ENCODE measurements at places on chromosomes 4 and X. TPM values are rescaled to one million over a fixed set of nuclear protein-coding genes. Genes with fewer than 3 reads are reported as not detected.

The SMARCA1 gene
- 36.0 TPM for total RNA-seq

DNA sequence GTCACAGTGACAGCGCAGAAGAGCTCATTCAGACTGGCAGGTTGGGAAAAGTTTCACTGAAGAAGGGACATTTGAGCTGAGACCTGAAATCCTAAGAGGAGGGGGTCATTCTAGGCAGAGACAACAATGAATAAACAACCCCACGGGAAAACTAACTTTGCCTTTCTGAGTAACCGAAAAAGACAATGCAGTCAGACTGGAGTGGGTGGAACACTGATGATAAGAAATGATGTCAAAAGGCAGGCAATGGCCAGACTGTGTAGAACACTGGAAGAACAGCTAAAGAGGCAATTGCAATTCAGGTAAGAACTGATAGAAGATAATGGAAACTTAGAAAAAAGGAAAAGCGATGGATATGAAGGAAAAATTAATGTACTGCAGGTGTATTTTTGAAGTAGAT is 73.8 kb downstream of the CHIC2 start:
- H3K4me1 ChIP-seq, result peaks cover 5% of the 10 kb centered on the region
- no peaks in the 10 kb centered on the region for H3K36me3 ChIP-seq
- DNase-seq, result no peak
- no peak overlapping the region for H3K27ac ChIP-seq
- no peak overlapping the region for H3K4me3 ChIP-seq
- H3K27me3 ChIP-seq, result no peaks in the 10 kb centered on the region

The TMPRSS11B gene
- total RNA-seq, result not detected

The PPP2R3B gene
- total RNA-seq, result 57.9 TPM

- no peaks in the 10 kb centered on the region for H3K4me1 ChIP-seq
- no peaks in the 10 kb centered on the region for H3K36me3 ChIP-seq
- H3K27ac ChIP-seq, result no peak overlapping the region
- H3K27me3 ChIP-seq, result no peaks in the 10 kb centered on the region
- H3K4me3 ChIP-seq, result no peak overlapping the region
Measured at GRCh38 chrX:139844163-139844562, 88.7 kb downstream of the ATP11C start.

- no peak overlapping the region for H3K4me3 ChIP-seq
- no peaks in the 10 kb centered on the region for H3K36me3 ChIP-seq
- H3K27me3 ChIP-seq, result no peaks in the 10 kb centered on the region
- DNase-seq, result no peak
- no peaks in the 10 kb centered on the region for H3K4me1 ChIP-seq
Measured at GRCh38 chr4:139208404-139208945, 31.5 kb upstream of the ELF2 start.

GRCh38 chr4:153005899-153006381 is 69.8 kb downstream of the FHDC1 start:
- H3K27me3 ChIP-seq, result no peaks in the 10 kb centered on the region
- no peak overlapping the region for H3K27ac ChIP-seq
- no peaks in the 10 kb centered on the region for H3K36me3 ChIP-seq
- no peaks in the 10 kb centered on the region for H3K4me1 ChIP-seq
- H3K4me3 ChIP-seq, result no peak overlapping the region
- DNase-seq, result no peak

The WNK3 gene
- total RNA-seq, result not detected

The CCDC158 gene
- 0.56 TPM for total RNA-seq
